Inflammatory macrophage treated with lipopolysaccharide for 1 hour (primary cell): ENCODE measurements at places on chromosomes 13 and 19.

- no peak for DNase-seq
Observed at GRCh38 chr13:69912630-69913029, 195.0 kb upstream of the ATXN8OS start.

- no peak for DNase-seq
Observed at GRCh38 chr19:12837225-12837624, 1.1 kb upstream of the MAST1 start.

DNA sequence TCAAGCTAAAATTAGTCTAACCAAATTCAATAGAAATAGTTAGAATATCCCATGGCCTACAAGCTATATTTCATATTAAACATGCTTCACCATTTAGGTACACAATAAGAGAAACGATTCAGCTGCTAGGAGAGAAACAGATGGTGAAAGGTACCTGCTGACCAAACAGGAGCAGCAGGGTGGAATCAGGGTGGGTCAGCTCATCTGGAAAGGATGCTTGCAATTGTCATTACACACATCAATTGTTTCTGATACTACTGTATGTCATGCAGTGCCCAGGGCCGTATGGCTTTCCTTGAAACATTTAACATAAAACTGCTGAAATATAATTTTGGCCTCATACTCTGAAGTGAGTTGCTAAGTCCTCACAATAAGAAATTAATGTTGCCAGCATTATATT is 776.0 kb downstream of the DACH1 start:
- no peak for DNase-seq

DNA sequence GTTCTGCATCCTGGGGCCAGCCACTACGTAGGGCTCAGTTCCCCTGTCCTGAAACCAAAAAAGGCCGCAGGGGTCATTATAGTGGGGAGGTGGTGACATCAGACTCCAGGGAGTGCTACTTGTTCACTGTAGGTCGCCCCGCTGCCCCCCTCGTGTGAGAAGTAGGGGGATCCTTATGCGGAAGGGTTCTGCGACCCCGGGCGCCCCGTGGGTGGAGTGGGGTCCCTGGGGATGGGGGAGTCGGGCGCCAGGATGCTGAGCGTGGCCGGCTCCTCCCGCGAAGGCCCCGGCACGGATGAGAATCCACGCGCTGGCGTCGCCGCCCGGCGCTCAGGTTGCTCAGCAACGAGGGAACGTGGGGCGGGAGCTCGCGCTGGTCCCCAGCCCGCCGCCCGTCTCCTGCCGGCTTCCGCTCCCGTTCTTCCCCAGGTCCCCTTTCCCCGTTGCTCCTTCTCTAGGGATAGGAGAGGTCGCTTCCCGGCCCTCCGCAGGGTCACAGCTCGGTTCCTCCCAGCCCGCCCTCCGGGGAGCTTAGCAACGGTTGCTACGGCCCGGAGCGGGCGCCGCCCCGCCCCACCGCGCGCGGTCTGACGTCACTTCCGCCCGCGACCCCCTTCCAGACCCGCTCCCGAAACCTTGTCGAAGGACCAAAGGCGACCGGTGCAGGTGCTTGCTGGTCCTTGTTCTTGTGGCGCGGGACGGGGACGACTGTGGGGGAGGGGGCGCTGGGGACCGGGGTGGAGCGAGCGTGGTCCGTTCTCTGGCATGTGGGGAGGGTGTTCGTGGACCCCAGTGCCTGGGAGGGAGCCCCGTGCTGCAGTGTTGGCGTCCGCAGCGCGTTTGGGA is at the start of gene NAT14:
TSS of gene NAT14 (plus strand) at position 596 of the 846 bp plus-strand sequence. CDS start 521 bp downstream, outside the sequence.
- DNase-seq: no peak

GRCh38 chr19:882871-883497 is 10.0 kb downstream of the MED16 start:
- no peak for DNase-seq

DNA sequence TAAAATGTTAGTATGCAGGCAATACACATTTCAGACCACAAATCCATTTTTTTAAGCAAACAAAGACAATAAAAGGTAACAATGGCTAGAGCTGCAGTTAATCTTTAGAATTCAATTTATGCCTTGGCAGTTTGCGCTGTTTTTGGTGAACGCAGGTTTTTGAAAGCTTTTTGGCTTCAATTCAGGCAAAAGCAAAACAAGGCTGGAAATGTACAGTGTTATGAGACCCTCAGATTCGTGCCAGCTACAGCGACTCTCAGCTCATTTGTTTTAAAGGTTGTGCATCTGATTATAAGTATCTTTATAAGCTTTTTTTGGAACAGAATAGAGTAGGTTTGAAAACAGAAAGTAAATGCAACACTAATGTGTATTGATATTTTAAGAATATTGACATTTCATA is 63.6 kb upstream of the SOX1 start:
- no peak for DNase-seq

DNA sequence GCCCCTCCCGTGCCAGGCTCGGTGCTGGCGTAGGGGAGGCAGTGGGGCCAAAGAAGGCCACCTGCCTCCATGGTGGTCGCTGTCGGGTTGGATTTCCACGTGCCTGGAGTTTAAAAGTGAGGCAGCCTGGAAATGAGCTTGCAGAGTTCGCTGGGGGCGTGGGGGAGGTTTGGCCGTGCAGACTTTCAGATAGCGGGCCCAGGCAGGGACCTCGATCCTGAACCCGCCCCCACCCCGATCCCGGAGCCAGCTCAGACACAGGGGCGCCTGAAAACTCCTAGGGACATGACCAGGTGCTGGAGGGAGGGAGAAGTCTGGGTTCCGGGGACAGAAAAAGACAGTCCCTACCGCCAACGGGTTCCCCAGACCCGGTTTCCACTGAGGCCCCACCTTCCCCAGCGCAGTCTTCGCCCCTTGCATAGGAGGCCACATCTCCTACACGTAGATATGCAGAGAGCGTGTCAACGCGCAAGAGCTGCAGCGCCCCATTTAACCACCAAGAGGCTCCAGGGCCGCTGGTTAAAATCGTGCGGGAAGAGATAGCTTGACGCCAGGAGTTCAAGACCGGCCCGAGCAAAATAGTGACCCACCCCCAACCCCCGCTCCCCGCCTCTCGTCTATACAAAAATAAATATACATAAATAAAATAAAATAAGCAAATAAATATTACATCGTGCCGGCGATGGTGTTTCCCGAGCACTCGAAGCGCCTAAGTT is 8.5 kb downstream of the CCDC8 start:
- DNase-seq: no peak
